ENCODE measurements at places on chromosomes 2 and 18. TPM values are rescaled to one million over a fixed set of nuclear protein-coding genes. Genes with fewer than 3 reads are reported as not detected.

DNA sequence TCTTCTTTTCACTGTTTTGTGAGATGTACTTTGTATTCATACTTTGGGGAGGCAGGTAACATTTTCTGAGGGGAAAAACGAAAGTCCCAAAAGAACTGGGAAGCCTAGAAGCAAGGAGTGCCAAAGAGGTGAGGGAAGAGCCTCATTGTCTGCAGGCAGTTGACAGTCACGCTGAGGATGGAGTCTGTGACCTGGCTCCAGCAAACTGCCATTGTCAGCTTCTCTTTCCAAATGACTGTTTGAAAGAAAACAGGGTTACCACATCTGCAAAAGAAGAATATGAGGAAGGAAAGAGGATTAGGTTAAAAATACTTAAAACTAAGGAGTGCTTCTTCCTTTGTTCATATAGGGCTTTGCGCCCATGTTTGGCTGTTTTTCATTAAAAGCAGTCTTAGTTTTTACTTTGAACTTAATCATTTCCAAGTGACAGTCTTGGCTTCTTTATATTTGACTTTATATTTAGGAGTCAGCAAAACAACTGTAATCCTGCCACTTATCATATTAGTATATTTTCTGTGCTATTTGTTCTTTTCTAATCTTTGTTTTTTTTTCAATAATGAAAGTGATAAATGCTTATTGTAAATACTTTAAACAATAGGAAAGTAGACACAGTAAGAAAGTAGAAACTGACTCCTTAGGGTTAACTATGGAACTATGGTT lies 35.0 kb downstream of the CERS6 start:
- H3K4me1 ChIP-seq: peaks cover 11% of the 10 kb centered on the region
- no peaks in the 10 kb centered on the region for H3K36me3 ChIP-seq
- DNase-seq: no peak
- no peak overlapping the region for H3K4me3 ChIP-seq

GRCh38 chr2:156539086-156539860 lies 103.1 kb downstream of the GPD2 start:
- no peak overlapping the region for H3K4me3 ChIP-seq
- H3K36me3 ChIP-seq: no peaks in the 10 kb centered on the region
- no peak overlapping the region for H3K27ac ChIP-seq
- no peaks in the 10 kb centered on the region for H3K27me3 ChIP-seq
- DNase-seq: no peak
- H3K4me1 ChIP-seq: peaks cover 12% of the 10 kb centered on the region

DNA sequence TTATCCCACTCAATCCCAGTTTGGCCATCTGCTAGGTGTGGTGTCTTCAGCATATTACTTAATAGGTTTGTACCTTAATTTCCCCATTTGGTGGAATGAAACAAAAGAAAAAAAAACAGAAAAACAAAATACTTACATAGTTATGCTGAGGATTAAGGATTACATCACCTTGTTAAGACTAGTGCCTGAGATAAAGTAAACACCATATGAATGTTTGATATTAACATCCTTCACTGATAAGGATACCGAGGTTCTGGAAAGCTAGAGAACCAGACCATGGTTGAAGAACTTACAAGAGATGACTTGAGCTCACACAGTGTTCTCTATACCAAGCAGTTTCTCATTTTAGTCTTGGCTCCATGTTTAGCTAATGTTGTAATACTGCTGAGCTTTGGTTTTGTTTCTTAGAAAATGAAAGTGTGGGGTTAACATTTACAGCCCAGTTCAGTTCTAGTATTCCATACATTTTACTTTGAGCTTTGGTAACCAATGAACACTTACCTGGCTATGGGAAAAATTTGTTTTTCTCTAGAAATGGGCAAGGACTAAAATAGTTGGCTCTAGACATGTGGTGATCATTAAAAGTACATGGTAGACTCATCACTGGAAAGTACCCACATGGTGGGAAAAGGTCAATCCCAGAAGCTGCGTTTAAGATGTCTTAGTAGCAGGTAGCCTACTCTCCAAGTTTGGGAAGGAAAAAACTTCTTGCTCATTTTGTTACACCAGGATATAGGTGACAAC lies 5.8 kb upstream of the GPD2 start:
- no peak for DNase-seq
- no peaks in the 10 kb centered on the region for H3K36me3 ChIP-seq
- no peak overlapping the region for H3K27ac ChIP-seq
- H3K4me3 ChIP-seq: no peak overlapping the region
- no peaks in the 10 kb centered on the region for H3K27me3 ChIP-seq

MC5R gene
- total RNA-seq: 0.26 TPM

IL1R1 gene
- total RNA-seq: 6.9 TPM

SP100 gene
- 169 TPM for total RNA-seq

- no peak overlapping the region for H3K27ac ChIP-seq
- no peak overlapping the region for H3K4me3 ChIP-seq
- no peaks in the 10 kb centered on the region for H3K36me3 ChIP-seq
- DNase-seq: no peak
Observed at GRCh38 chr2:75462721-75463120, 98.0 kb downstream of the EVA1A start.

GRCh38 chr18:23101861-23102432 lies 33.3 kb upstream of the CABLES1 start:
- DNase-seq: no peak
- no peak overlapping the region for H3K4me3 ChIP-seq
- H3K27me3 ChIP-seq: no peaks in the 10 kb centered on the region
- peaks cover 13% of the 10 kb centered on the region for H3K4me1 ChIP-seq
- H3K27ac ChIP-seq: no peak overlapping the region
- no peaks in the 10 kb centered on the region for H3K36me3 ChIP-seq

LYPD6B gene
- total RNA-seq: 1.1 TPM

DNA sequence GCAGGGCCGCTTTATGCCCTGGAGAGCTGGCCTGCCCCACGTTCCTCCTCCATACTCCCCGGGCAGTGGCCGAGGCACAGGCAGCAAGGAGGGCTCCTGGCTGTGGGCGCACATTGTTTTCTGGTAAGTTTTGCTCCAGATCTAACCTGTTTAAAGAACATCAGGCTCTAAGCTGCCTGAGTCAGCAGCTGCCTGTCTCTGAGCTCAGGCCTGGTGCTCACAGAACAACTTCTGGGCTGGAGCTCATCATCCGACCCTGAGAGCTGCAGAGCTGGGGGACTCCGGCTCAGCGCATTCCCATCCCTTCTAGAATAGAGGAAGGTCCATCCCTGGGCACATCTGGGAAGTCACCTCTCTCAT lies 54.5 kb upstream of the PXDN start:
- no peaks in the 10 kb centered on the region for H3K27me3 ChIP-seq
- no peaks in the 10 kb centered on the region for H3K36me3 ChIP-seq
- DNase-seq: no peak
- H3K4me1 ChIP-seq: no peaks in the 10 kb centered on the region
- no peak overlapping the region for H3K4me3 ChIP-seq
- H3K27ac ChIP-seq: no peak overlapping the region

CHN1 gene
- 23.9 TPM for total RNA-seq

UCN gene
- 1.1 TPM for total RNA-seq

GRCh38 chr2:37379881-37380296 lies 35.5 kb downstream of the QPCT start:
- H3K27me3 ChIP-seq: no peaks in the 10 kb centered on the region
- DNase-seq: no peak
- H3K4me3 ChIP-seq: no peak overlapping the region
- peaks cover 25% of the 10 kb centered on the region for H3K4me1 ChIP-seq

ARL6IP6 gene
- 17.0 TPM for total RNA-seq

DNA sequence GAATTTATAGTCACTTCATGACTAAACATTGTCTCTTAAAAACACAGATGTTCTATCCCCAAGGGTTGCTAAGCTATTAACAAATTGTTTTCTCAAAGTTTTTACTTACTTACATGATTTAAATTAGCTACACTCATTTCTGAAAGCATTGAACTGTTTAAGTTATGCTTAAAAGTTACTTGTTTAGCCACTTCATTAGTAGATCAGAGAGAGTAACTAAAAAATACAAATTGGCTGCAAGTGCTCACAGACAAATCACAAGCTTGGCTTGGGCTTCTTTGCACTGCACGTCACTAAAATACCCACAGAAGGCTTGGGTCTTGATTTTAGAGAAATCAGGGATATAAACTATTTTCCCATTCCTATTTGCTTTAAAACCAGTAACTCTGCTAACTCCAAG lies 114.1 kb upstream of the SMAD7 start:
- H3K4me1 ChIP-seq: no peaks in the 10 kb centered on the region
- no peak for DNase-seq
- H3K27me3 ChIP-seq: no peaks in the 10 kb centered on the region
- no peaks in the 10 kb centered on the region for H3K36me3 ChIP-seq
- H3K4me3 ChIP-seq: no peak overlapping the region

GRCh38 chr2:113734185-113734584 lies 22.3 kb downstream of the SLC35F5 start:
- H3K4me1 ChIP-seq: no peaks in the 10 kb centered on the region
- no peak overlapping the region for H3K4me3 ChIP-seq
- DNase-seq: no peak
- H3K27me3 ChIP-seq: no peaks in the 10 kb centered on the region
- H3K36me3 ChIP-seq: peaks cover 25% of the 10 kb centered on the region

- H3K27ac ChIP-seq: no peak overlapping the region
- H3K36me3 ChIP-seq: peaks cover 24% of the 10 kb centered on the region
- no peaks in the 10 kb centered on the region for H3K27me3 ChIP-seq
- peaks cover 24% of the 10 kb centered on the region for H3K4me1 ChIP-seq
- no peak for DNase-seq
Observed at GRCh38 chr18:55266981-55267380, 307.7 kb upstream of the CCDC68 start.

DNA sequence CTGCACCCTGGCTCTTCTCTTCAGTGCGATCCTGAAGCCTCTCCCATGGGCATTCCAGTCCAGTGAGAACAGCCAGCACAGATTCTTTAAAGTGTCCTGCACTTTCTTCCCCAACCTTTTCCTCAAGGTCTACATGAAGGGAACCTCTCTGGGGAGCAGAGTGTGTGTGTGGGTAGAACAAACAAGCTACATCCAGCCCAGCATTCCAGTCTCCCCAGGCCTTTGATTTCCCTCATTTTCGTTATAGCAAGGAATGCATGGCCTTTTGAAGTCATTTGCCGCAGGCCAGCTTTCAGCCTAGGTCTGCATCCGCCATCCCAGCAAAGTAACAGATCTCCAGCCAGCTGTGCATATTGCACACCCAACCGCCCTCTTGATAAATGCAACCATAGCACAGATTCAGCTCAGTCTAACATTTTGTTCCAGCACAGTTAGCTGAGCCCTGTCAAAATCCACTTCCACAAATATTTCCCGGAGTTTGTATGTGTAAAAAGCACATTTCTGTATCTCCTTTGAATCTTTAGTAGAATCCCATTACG lies 44.6 kb downstream of the CD8B2 start:
- no peak for DNase-seq
- H3K4me3 ChIP-seq: no peak overlapping the region
- no peak overlapping the region for H3K27ac ChIP-seq
- H3K27me3 ChIP-seq: peaks cover 3% of the 10 kb centered on the region
- no peaks in the 10 kb centered on the region for H3K4me1 ChIP-seq
- no peaks in the 10 kb centered on the region for H3K36me3 ChIP-seq

- no peak for DNase-seq
- no peaks in the 10 kb centered on the region for H3K27me3 ChIP-seq
- no peak overlapping the region for H3K4me3 ChIP-seq
- peaks cover 22% of the 10 kb centered on the region for H3K4me1 ChIP-seq
Observed at GRCh38 chr2:9678544-9678943, 47.7 kb upstream of the YWHAQ start.

ATOH8 gene
- total RNA-seq: 1.9 TPM

ELMOD3 gene
- total RNA-seq: 11.7 TPM

GRCh38 chr18:52348209-52348608 lies 8.2 kb downstream of the DCC start:
- H3K4me1 ChIP-seq: no peaks in the 10 kb centered on the region
- no peak overlapping the region for H3K4me3 ChIP-seq
- H3K27me3 ChIP-seq: no peaks in the 10 kb centered on the region
- DNase-seq: no peak
- no peaks in the 10 kb centered on the region for H3K36me3 ChIP-seq

- no peaks in the 10 kb centered on the region for H3K36me3 ChIP-seq
- DNase-seq: no peak
- H3K4me3 ChIP-seq: no peak overlapping the region
- peaks cover 23% of the 10 kb centered on the region for H3K4me1 ChIP-seq
Observed at GRCh38 chr2:200616656-200617055, 30.8 kb downstream of the AOX1 start.

GRCh38 chr2:14634182-14634488 lies 1.6 kb downstream of the LRATD1 start:
- peaks cover 17% of the 10 kb centered on the region for H3K27me3 ChIP-seq
- H3K4me3 ChIP-seq: peak overlapping the region; percentile 68

TIGD1 gene
- total RNA-seq: 6.7 TPM

GRCh38 chr18:48546396-48546795 lies 7.6 kb downstream of the CTIF start:
- H3K36me3 ChIP-seq: no peaks in the 10 kb centered on the region
- no peaks in the 10 kb centered on the region for H3K27me3 ChIP-seq
- H3K27ac ChIP-seq: peak overlapping the region; percentile 57
- DNase-seq: peak; percentile 54
- H3K4me1 ChIP-seq: peaks cover 60% of the 10 kb centered on the region
- no peak overlapping the region for H3K4me3 ChIP-seq

- no peaks in the 10 kb centered on the region for H3K27me3 ChIP-seq
- peaks cover 7% of the 10 kb centered on the region for H3K36me3 ChIP-seq
- no peak overlapping the region for H3K4me3 ChIP-seq
- DNase-seq: no peak
- no peak overlapping the region for H3K27ac ChIP-seq
Observed at GRCh38 chr2:191274413-191274815, 29.2 kb downstream of the MYO1B start.

ASPRV1 gene
- 0.26 TPM for total RNA-seq

DNA sequence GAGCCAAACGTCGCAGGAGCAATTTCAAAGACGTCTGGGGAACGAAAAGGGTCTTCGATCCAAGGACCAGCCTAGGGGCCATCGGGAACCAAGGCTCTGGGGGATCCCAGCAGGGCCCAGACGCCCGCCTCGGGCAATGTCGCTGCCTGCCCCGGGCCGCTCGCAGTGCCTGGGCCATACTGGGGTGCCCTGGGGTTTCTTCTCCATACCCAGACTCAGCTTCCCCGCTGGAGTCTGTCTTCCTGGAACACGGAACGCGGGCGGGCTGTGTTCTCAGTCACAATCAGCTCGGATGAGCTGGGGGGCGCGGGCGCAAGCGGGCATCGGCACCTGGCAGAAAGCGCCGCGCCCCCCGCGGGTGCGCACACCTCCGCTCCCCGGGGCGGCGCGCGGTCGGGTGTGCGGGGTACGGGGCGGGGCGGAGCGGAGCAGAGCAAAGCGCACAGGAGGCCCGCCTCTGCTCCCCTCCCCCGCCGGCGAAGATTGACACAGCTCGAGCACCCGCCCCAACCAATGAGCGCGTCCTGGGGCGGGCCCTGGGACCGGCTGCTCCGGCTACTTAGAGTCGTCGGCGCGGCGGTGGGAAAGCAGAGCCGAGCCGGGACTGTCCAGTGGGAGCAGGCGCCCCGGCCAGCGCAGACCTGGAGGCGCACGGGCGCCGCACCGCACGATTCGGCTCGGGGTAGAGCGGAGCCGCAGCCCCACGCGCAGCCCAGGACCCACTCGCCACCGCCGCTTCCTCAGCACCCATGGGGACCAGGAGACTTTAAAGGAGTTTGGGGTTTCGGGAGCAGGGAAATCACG lies at the start of gene LRATD1:
LRATD1 (plus strand) TSS at position 585 of the 804 bp plus-strand sequence. CDS start 1,263 bp downstream, outside the sequence.
- H3K27ac ChIP-seq: no peak within 1 kb of the TSS
- peak; percentile 72 for DNase-seq

ZNG1B gene
- 29.1 TPM for total RNA-seq

ALPG gene
- 0.27 TPM for total RNA-seq

GRCh38 chr2:183269956-183270355 lies 145.7 kb downstream of the NUP35 start:
- H3K27me3 ChIP-seq: no peaks in the 10 kb centered on the region
- H3K4me1 ChIP-seq: no peaks in the 10 kb centered on the region
- no peaks in the 10 kb centered on the region for H3K36me3 ChIP-seq

- no peaks in the 10 kb centered on the region for H3K4me1 ChIP-seq
- DNase-seq: peak; percentile 31
- H3K27me3 ChIP-seq: no peaks in the 10 kb centered on the region
- no peak overlapping the region for H3K27ac ChIP-seq
- no peak overlapping the region for H3K4me3 ChIP-seq
Observed at GRCh38 chr2:10048501-10049171, 5.3 kb downstream of the KLF11 start.

LINC00305 gene
- not detected for total RNA-seq

Data from astrocyte (in vitro differentiated cells and primary cell).